Stimulated activated CD8-positive, alpha-beta memory T cell treated with anti-CD3 and anti-CD28 coated beads, Interleukin-15, amount 100 ng/mL, for 1 hour (primary cell): ENCODE measurements at places on chromosomes 4 and X.
A peak's percentile ranks its signal among the peaks of the same experiment; 100 is the strongest.

GRCh38 chr4:75561789-75562188 lies 5.9 kb downstream of the ODAPH start:
- DNase-seq: no peak

DNA sequence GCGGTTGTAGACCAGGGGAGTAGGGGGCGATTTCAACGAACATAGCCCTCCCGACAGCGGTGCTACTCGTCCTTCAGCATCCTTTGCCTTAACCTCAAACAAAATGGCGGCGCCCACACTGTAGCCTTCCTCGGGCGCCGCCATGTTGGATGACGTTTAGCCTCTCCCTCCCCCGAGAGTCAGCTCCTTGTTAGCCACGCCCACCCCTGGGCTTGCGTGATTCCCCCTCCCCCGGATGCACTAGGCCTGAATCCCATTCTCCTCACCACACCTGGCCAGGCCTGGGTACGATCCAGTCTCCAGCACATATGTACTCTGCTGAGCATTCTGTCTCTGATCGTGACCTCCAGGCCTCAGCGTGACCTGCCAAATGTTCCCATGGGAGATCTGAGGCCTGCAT lies 49.0 kb upstream of the ZNF157 start:
- DNase-seq: no peak

DNA sequence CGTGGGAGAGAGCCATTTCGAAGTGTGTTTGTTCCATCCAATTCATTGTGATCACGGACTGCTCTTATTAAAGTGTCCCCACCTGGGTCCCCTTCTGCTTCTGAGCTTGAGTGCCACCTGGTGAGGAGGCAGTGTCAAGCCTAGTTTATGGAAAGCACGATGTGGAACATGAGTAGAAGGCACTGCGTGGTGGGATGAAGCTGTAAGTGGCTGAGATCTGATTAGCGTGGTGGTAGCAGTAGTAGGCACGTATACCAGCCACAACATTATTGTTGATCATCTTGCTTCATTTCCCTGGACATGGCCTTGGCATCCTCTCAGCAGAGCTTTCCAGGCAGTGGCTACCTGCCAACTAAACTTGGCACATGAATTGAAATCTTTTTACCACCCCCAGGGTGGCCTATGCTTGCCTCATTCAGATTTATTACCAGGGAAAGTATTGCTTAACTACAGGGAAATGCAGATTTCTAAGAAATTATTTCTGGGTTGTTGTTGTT lies 46.4 kb downstream of the GPAT3 start:
- no peak for DNase-seq

GRCh38 chrX:106684207-106684606 lies 42.3 kb upstream of the RNF128 start:
- DNase-seq: no peak

- no peak for DNase-seq
Measured at GRCh38 chr4:8897251-8898167, 25.9 kb upstream of the HMX1 start.

DNA sequence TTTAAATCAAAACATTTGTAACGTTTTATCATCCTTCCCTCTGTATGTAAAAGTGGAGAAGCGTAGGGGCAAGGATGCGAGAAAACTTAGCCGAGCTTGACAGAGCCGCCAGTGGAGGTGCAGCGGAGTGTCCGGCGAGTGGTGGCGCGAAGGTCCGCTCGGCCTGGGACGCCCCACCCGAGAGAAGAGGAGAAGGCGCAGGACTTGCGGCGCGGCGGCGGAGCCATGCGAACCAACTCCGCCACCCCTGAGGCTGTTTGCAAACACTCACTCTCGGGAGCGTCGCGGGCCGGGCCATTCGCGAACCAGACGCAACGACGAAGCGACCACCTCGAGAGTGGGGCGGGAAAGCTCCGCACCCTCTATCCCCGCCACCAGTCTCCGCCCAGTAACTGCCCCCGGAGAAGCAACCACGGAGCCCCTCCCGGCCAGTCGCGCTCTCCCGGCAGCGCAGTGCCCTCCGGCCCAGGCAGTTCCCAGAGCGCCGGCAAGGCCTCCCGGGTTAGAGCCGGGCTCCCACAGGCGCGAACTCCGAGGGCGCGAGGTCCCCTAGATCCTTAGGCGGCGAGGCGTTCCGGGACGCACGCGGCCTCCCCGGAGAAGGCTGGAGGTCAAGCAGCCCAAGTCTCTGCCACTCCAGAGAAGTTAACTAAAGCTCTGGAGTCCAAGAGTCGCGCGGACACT lies 2.3 kb upstream of the MAB21L2 start:
- no peak for DNase-seq

DNA sequence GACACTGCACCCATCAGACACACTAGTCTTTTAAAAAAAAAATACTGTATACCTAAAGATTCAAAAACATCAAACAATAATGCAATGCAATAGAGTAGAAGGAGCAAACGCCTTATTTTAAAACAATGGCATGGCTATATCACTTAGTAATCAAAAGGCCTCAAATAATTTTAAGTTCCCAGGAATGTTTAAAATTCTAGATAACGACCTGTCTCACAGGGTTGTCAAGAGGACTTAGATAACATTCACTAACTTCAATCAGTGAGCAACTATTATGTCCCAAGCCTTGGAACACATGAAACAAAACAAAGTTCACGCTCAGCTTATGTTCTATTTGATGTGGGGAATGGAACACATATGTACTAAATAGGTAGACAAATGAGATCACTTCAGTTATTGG lies 106.5 kb downstream of the FRYL start:
- no peak for DNase-seq

DNA sequence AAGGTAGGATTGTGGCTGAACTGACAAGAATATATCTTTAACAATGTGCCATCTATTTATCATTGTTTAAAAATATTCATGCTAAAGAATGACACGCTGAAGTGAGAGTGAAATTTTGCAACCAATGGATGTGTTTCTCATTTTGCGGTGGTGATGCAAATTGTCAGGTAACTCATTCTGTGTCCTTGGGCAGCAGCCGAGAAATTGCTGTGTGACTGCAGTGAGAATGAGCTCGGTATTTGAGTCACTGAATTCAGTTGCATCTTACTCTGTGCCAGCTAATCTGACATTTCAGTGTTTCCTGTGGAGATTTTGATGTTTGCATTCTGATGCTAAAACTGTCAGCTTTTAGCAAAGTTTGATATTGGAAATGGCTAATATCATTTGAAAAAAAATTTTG lies 28.1 kb downstream of the MCUB start:
- DNase-seq: no peak

DNA sequence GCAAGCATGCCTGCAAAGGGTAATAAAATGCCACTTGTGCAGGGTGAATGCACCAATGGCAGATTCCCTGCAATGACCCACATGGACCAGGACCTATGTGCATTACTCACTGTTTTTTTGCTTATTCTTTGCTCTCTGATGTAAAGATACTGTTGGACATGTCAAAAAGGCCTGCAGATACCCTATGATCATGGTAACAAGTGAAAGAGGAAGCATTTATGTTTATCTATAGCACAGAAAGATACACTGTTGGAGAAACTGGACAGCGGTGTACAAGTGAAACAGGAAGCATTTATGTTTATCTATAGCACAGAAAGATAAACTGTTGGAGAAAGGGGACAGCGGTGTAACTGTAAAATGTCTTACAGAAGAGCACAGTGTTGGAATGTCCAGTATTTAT lies 127.5 kb downstream of the PAPSS1 start:
- no peak for DNase-seq

- DNase-seq: no peak
Measured at GRCh38 chrX:72569786-72570185, 2.9 kb downstream of the HDAC8 start.

DNA sequence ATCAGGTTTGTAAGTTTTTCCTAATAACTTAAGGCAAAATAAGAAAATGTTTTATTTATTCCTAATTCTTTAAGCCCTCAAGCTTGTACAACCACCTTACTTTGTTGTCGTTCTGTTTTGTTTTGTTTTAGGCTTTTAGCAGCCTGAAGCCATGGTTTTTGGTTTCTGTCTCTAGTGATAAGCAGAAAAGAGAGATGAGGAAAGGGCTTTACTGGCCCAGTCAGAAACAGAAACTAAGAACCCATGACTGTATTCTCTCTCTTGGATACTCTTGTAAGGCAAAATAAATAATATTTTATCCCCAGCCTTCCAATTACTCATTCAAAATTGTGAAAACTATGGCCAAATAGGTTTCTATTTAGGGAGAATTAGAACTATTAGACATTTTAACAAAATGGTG lies 29.4 kb downstream of the TBC1D19 start:
- DNase-seq: no peak

DNA sequence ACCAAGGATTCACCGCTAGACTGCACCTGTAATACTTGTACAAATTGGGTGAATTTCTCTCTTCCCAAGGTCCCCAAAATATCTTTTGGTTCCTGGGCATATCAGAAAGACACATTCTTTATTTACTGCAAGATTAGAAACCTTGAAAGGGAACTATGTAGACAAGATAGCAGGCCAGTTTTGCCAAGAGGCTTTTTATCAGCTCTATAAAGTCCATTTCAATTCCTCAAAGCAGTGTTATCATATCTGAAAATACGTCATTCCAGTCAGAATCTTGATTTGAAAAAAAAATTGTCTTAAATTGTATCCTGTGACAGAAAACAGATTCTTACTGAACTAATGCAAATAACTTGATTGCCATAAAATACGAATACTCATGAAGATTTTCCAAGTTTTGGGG lies 37.0 kb upstream of the NSG1 start:
- DNase-seq: no peak

- DNase-seq: no peak
Measured at GRCh38 chr4:157045507-157046127, 30.3 kb upstream of the GLRB start.

DNA sequence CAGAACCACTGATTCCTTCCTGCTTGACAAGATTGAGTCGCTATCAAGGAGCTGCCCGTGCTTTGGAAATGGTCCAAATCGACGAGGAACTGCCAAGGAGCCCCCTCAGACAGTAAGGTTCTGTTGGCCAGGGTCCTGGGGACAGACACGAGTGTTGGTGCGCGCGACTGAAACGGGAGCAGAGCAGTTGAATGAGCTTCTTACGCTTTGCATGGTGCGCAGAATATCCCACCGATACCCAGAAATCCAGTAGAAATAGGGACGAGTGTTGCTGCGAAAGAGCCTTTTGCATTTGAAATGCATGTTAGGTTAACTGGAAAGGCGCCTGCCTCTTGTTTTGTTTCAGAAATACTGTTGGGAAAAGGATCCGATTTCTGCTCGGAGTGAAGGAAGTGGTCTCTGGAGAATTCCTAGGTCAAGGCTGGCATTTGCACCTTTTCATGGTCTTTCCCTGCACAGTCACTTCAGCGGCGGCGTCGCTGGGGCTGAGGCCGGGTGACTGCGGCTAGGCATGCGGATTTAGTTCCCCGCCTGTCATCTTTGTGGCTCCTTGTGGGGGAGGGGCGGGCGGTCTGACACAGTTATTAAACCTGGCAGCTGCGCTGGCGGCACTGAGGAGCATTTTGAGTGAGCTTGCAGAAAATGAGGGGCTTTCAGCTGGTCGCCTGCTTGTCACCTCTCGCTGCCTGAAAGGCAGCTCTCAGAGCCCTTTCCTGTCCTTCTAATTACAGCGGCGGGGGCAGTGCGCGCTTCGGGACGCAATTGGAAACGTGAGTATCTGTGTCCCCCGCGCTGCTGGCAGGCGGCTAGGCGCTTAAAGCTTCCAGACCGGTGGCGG lies 51.5 kb upstream of the TRIM2 start:
- peak; percentile 21 for DNase-seq

- DNase-seq: no peak
Measured at GRCh38 chrX:17527922-17528321, 152.9 kb downstream of the NHS start.

DNA sequence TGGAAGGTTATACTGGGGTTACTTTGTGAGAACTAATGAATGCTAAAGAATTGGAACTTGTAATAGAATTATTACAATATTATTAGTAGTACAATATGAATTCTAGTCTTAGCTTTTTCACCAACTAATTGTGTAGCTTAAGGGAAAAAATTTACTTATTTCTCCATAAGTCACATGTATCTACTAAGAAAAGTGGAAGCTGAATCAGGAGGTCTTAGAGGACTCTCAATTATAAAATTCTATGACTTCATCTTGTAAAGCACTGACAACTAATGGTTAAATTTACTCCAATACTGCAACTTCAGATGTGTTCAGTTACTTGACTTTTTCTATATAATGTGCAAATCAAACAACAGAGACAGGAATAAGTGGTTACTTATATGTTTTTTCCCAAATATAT lies 899 bp upstream of the TMPRSS11D start:
- DNase-seq: no peak

- no peak for DNase-seq
Measured at GRCh38 chr4:53055716-53056403, 193.7 kb downstream of the RASL11B start.

GRCh38 chr4:153318696-153319320 lies 25.7 kb upstream of the MND1 start:
- no peak for DNase-seq

DNA sequence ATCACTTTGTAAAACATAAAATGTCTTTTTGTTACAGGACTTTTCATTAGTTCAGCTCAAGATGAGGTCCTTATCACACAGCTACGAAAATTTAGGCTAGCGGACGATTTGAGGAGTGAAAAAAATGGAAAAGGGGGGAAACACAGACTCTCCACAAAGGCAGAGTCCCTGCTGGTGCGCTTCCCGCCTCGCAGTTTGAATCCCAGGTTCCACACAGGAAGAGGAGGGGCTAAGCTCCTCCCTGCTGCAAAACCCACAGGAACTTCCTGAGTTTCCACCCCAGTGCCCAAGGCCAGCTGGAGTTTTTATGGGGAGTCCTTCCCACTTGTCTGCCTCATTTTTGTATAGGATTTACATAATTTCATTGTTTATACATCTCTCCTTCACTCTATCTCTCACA lies 11.2 kb downstream of the ADAM29 start:
- DNase-seq: no peak

DNA sequence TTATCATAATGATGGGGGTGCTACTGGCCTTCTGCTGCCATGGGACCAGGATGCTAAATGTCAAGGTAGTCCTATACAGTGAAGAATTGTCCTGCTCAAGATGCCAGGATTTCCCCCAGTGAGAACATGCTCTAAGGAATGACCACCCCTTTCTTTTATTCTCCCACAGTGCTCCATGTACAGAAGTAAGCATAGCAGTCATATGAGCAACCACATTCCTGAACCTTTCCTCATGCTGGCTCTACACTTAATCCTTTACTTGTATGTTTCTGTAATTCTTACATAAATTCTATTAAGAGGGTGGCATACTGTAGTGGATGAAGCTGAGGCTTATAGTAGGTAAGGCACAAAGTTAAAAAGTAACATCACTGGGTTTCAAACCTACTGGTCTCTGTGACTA lies 20.2 kb downstream of the CYP2U1 start:
- no peak for DNase-seq

DNA sequence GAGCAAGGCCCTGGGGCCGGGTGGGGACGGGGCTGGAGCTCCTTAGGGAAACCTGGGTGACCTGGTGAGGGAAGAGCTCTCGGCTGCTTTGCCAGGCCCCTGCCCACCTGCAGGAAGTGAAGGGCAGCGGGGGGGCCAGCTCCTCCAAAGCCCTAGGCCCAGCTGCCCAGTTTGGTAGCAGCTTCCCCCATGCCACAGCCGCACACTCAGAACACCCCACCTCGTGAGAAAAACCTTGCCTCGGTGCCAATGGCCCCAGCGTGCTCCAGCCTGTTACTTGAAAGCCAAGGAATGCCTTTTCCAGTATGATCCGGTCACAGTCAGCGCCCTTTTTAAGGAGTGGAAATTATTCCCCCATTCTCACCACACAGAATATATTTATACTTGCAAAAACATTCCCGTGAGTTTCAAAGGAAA lies 38.3 kb downstream of the ACOX3 start:
- DNase-seq: no peak

GRCh38 chrX:111511477-111511876 lies at the start of gene SERTM2:
TSS of gene SERTM2 (plus strand) at chrX:111511645. CDS start at chrX:111518858, 7,213 bp downstream.
- no peak for DNase-seq

GRCh38 chrX:55716937-55717336 lies 612 bp upstream of the RRAGB start:
- no peak for DNase-seq

GRCh38 chr4:115675719-115676118 lies 562.3 kb upstream of the NDST4 start:
- DNase-seq: no peak
